Activated naive CD4-positive, alpha-beta T cell treated with anti-CD3 and anti-CD28 coated beads, Interleukin-2, amount 10 ng/mL, durations not matched to agents 7 days and 5 days (primary cell): ENCODE measurements at places on chromosomes 4 and X.

DNA sequence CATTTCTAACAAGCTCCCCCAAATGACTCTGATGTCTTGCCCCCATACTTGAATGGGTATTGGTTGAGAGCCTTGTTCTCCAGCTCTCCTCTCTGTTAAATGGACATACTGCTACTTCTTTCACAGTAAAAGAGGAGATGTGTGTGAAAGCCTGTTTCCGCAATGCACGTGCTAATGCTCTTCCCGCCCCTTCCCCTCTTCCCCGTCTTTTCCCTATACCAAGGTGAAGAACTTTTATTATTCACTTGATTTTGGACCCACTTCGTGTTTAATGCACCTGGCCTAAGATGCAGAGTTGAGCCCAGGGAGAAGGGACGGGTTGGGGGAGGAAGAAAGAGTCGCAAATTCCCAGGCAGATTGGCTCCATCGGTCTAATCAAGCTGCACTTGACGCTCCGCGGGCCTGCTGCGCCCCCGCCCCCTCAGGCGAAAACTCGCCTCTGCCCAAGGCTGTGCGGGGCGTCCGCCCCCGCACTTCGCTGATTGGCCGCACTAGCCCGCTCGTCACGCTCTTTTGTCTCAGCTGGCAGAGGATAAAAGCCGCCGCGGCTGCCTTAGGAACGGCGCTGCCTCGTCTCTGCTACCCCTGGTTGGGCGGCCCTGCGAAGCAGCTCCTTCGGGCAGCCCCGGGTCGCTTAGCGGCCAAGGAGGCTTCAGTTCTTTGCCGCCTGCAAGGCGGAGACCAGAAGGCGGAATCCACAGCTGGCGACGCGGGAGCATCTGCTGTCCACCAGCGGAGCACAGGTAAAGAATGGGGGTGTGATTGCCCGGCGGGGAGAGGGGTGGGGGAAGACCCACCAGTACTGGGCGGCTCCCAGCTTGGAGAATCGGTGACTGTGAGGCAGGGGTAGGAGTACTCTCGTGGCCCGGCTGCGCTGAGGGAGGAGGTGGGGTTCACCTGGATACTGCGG lies at the start of gene ZCCHC12:
ZCCHC12 (plus strand) TSS at position 562 of the 910 bp plus-strand sequence. CDS start 1,421 bp downstream, outside the sequence.
- DNase-seq, result peak; percentile 51

DNA sequence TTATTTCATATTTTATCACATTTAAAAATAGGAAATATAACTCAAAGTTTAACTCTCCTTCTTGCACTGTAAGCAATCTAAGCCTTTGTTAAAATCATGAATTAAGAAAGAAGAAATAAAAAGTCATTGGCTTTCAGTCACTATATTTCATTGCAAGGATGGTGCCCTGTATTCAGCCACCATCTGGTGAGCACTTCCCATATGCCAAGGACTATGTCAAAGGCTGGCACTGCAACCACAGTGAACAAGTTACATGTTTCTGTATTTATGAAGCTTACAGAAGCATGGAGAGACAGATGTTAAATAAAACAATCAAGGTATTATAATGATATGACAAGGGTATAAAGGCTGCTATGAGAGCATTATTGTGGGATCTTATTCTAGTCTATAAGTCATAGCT lies 68.6 kb downstream of the PRKG2 start:
- DNase-seq, result no peak

DNA sequence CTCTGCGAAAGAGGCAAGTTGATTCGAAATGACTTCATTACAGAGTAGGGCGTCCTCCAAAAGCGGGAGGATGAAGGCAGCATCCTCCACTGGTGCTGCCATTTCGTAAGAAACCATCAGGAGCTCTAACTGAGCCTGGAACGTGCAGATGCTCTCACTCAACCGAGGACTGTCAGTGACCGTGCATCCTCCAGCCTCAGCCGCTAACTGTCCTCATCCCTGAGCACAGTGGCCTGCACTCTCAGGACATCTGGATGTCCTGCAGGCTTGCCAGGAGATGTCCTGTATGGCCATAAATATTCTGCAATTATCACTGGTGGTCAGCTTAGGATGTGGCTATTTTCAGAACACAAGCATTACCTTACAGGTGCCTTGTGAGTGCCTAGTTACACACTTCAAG lies 107.1 kb upstream of the ADRA2C start:
- no peak for DNase-seq

DNA sequence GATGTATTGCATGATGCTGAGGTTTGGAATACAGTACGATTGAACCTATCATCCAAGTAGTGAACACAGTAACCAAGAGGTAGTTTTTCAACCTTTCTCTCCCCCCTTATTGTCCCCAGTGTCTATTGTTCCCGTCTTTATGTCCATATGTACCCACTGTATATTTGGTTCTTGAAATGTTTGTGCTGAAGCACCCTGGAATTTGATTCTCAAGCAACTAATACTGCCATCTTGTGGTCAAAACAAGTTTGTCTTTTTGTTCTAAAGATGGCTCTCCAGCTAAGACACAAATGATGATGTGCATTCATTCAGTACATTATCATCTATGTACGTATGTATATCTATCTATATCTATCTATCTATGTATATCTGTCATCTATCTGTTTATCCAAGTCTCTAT lies 33.5 kb upstream of the DCX start:
- DNase-seq, result no peak

GRCh38 chr4:4477391-4477790 lies 64.5 kb downstream of the STX18 start:
- DNase-seq, result no peak

GRCh38 chr4:55431710-55432336 lies 36.1 kb downstream of the TMEM165 start:
- DNase-seq, result no peak

DNA sequence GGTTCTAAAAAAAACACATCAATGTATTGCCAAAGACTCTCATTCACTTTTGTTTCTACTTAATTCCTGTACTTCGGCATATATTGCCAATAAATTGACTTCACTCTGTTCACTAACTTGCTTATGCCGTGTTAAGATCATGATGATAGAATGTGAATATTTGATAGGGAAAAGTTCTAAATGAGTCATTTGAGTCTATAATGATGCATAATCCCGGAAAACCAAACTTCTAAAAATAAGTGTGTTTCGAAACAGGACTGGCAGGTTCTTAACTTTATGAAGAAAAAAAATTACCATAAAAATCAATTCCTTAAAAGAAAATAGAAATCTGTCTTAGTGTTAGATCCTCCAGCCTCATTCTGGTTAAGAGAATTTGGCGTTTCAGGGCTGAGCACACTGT lies 387.5 kb upstream of the FTHL17 start:
- DNase-seq, result no peak

GRCh38 chr4:156109943-156110900 lies 156.6 kb upstream of the CTSO start:
- no peak for DNase-seq

- DNase-seq, result peak; percentile 63
Measured at GRCh38 chrX:69493193-69493592, 10.9 kb upstream of the NALF2 start.
